ENCODE measurements at places on chromosomes 2 and 18. TPM values are rescaled to one million over a fixed set of nuclear protein-coding genes. Genes with fewer than 3 reads are reported as not detected.

DNA sequence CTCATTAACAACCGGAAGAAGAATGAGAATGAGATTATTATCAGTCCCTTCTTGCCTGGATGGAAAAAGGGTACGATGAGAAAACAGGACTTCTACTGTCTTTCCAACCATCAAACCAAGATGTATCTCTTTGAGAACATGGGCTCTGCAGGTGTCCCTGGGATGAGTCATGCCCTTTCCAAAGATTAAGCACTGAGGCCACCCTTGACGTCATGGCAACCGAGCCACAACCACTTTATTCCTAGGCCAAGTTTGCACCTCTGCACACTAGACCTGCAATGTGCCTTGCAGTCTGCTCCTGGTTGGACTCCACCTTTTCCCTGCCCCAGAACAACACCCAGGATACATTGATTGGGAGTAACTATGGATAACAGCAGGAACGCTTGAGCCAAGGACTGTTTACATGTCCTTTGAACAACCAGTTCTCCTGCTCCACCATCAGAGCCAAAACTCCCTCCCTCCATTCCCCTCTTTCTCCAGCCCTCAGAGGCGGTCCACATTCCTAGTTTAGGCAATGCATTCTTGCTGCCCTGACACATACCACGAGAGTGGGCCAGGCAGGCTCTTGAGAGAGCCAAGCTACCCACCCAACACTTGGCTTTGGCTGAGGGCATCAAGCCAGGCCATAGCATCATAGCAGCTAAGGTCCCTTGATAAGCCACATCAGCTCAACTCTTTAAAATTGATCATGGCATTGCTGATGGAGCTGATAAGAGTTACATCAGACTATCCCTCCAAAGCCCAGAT, 310.7 kb downstream of the TNS1 start:
- no peak for DNase-seq

The PID1 gene
- 29.1 TPM for total RNA-seq

The PRKAG3 gene
- total RNA-seq, result not detected

The RABL2A gene
- 14.9 TPM for total RNA-seq

The COL4A4 gene
- 0.72 TPM for total RNA-seq

GRCh38 chr2:42136782-42137124, 32.4 kb upstream of the EML4 start:
- DNase-seq, result no peak

The MLPH gene
- total RNA-seq, result 18.5 TPM

GRCh38 chr2:96164459-96165184, 19.4 kb upstream of the DUSP2 start:
- no peak for DNase-seq

GRCh38 chr18:32429402-32429801, 41.3 kb downstream of the GAREM1 start:
- no peak for DNase-seq

The RIT2 gene
- not detected for total RNA-seq

GRCh38 chr2:147231607-147232006, 613.2 kb upstream of the ACVR2A start:
- no peak for DNase-seq

DNA sequence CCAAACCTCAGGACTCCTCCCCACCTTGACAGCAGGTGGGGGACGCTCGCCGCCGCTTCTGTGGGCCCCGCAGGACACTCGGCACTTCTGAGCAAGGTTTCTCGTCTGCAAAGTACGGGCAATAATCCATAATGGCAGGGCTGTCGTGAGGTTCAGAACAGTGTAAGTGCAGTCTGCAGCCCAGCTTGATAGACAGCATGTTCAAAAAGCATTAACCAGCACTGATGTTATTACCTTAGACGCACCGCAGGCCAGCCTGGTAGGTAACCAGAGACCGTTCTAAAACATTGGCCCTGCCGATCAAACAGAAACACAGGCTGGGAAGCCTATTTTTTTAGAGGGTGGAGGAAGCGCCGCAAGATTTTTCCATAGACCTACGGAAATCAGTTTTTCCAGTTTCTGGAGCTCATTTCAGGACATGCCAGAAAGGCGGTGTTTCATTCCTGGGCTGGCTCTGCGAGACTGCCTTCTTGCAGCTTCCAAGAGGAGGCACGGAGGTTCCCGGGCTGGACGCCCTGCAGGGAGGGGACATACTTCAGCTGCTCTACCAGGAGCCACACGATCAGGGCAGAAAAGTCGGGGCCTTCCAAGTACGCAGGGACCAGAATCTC, 148.7 kb downstream of the TPO start:
- DNase-seq, result no peak

The AP1S3 gene
- 6.3 TPM for total RNA-seq

GRCh38 chr2:103982691-103983090, 871.2 kb upstream of the POU3F3 start:
- no peak for DNase-seq

Measured in umbilical cord (tissue), 2 donors.